GM23248 (cell line): ENCODE measurements at places on chromosomes 3 and 15. TPM values are rescaled to one million over a fixed set of nuclear protein-coding genes. Genes with fewer than 3 reads are reported as not detected.

DNA sequence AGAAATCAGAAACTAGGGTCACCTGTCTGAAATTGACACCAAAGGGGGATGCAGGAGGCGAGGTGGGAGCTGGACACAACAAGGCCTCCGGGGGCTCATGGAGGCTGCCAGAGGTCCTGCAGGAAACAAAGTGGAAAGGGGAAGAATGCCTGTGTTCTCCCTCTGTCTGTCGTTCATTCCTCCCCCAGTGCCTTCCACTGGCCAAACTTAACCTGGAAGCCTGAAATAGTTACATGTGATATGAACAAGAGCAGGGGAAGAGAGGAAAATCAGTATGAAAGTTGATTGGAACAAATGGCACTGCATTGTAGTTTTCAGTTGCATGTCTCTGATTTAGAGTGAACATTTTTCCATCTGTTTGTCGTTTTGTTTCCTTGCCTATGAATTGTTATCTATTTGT is 502.0 kb upstream of the CFAP20DC start:
- no peaks in the 10 kb centered on the region for H3K27me3 ChIP-seq
- H3K4me1 ChIP-seq = peaks cover 6% of the 10 kb centered on the region; the same call in 1 of the 2 replicates
- no peak for DNase-seq
- no peaks in the 10 kb centered on the region for H3K36me3 ChIP-seq

- no peak for DNase-seq
- H3K27ac ChIP-seq = no peak overlapping the region
- no peaks in the 10 kb centered on the region for H3K27me3 ChIP-seq
Measured at GRCh38 chr3:123861081-123861836, 22.9 kb downstream of the MYLK start.

GRCh38 chr15:81256916-81257315 is 60.2 kb downstream of the IL16 start:
- H3K27ac ChIP-seq = no peak overlapping the region
- peak; percentile 75 for DNase-seq
- H3K4me3 ChIP-seq = no peak overlapping the region
- H3K27me3 ChIP-seq = no peaks in the 10 kb centered on the region
- no peaks in the 10 kb centered on the region for H3K4me1 ChIP-seq

DNA sequence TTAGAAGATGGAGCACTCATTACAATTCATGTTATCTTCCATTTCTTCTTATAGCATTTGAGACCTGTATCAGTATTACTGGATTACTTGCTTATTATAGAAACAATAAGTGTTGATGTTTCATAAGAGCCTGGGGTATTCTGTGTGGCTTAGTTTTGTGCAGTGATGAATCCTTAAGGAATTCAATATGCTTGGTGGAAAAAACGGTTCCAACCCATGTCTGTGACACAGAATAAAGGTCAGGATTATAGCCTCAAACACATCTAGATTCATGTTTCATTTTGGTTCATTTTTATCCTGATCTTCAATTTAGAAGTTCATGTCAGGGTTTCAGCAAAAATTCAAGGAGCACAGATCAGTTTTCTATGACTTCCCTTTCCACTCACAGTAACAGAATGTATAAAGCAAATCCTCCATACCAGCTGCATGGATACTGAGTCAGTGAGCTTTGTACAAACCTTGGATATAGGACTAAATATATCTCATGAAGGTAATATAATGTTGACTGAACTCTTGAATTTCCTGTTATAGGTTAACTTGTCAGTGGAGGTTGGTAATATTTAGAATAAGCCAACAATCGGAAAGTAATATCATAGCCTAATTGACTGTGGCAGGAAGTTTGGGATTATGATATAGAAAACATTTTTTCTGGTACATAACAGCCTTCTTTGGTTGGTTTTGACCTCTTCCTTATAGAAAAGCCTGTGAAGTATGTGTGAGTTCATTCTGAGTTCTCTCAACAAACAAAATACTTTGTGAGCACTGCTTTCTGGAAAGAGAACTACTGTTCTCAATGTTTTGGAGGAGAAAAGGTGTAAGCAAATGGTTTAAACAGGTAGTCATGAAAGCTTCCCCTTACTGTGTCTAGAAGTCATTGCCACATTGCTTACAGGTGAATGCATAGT is 218.2 kb upstream of the TPM1 start:
- no peaks in the 10 kb centered on the region; the same call in 1 of the 2 replicates for H3K36me3 ChIP-seq
- peak overlapping the region; percentile 8; the same call in 1 of the 2 replicates for H3K4me3 ChIP-seq
- H3K27me3 ChIP-seq = no peaks in the 10 kb centered on the region
- peak overlapping the region; percentile 59 for H3K27ac ChIP-seq
- peaks cover 24% of the 10 kb centered on the region for H3K4me1 ChIP-seq

The SYNPR gene
- not detected in 2 replicates for total RNA-seq

- H3K27me3 ChIP-seq = no peaks in the 10 kb centered on the region
- no peaks in the 10 kb centered on the region for H3K4me1 ChIP-seq
- H3K27ac ChIP-seq = no peak overlapping the region
- no peak overlapping the region for H3K4me3 ChIP-seq
- DNase-seq = peak; percentile 6
Measured at GRCh38 chr3:20462723-20463122, 276.7 kb upstream of the SGO1 start.
